ENCODE measurements at places on chromosomes 1 and 21.
A peak's percentile ranks its signal among the peaks of the same experiment; 100 is the strongest.

- DNase-seq: no peak
Observed at GRCh38 chr1:189185097-189185496, 1292.6 kb downstream of the BRINP3 start.

- DNase-seq: no peak
Observed at GRCh38 chr1:163596541-163597258, 274.9 kb downstream of the NUF2 start.

- DNase-seq: no peak
Observed at GRCh38 chr1:218344814-218345672, at the start of gene TGFB2. TSS of gene TGFB2 (plus strand) at chr1:218345336. CDS start at chr1:218346702, 1,366 bp downstream.

GRCh38 chr1:219461981-219462400 lies 150.9 kb downstream of the ZC3H11B start:
- no peak for DNase-seq

DNA sequence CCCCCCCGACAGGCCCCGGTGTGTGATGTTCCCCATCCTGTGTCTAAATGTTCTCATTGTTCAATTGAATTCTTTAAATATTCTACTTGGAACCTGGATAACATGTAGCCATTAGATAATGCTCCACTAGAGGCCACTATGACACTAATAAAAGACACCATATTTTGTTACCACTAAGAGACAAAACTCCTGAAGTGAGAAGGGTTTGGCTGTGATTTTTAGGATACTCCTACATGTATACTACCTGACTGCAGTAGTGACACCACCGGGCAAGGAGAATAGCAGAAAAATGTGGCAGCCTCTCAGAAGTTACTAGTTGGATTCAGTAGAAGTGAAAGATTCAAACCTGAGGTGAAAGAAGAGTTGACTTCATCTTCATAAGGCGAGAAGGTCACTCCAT lies 36.0 kb downstream of the F5 start:
- peak; percentile 18 for DNase-seq

DNA sequence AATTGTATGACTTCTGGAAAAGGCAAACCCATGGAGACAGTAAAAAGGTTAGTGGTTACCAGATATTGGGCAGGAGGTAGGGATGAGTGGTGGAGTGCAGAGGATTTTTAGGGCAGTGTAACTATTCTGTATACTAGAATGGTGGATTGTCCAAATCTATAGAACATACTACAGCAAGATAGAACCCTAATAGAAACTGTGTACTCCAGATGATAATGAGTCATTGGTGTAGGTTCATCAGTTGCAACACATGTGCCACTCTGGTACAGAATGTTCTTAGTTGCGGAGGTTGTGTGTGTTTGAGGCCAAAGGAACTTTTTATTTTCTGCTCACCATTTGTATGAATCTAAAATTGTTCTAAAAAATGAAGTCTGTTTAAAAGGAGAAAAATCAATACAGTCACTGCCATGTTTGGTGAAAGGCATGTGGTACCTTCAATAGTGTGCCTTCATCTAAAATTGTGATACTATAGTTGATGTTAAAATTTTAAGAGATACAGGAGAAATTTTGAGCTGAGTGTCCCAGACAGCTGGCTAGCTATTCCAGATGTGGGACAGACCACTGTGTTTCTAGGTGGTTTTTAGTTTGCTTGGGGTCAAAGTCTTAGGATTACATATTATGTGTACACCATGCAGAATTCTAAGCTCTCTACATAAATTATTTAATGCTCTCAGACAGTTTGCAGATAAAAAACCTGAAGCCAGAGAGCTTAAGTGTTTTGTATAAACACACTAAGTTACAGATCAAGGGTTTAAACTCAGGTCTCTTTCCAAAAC lies 150.5 kb downstream of the RPS6KC1 start:
- no peak for DNase-seq

DNA sequence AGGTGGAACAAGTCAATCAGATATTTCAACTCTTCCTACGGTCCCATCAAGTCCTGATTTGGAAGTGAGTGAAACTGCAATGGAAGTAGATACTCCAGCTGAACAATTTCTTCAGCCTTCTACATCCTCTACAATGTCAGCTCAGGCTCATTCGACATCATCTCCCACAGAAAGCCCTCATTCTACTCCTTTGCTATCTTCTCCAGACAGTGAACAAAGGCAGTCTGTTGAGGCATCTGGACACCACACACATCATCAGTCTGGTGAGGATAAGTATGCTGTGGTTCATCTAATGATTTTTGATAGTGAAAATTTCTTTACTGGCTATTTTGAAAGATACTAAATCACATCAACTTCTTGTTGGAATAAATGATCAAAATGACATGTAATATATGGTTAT lies 67.7 kb upstream of the MPC2 start:
- DNase-seq: no peak

DNA sequence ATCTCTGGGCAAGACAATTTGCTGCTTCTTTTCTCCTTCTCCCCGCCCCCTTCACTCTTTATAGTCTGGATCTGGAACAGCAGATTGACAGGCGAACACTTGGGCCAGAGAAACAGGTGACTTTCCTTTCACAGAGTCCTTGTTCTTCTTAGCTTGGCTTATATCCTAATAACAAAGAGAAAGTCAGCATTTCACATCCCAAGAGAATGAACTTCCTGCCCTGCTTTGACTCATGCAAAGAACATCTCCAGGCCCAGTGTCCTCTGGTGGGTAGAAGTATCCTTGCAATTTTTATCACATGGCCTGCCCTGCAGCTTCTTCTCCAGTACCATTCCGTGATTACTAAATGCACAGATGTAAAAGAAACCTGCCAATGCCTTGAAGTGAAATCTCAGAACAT lies 764.4 kb downstream of the ADGRL2 start:
- DNase-seq: no peak

DNA sequence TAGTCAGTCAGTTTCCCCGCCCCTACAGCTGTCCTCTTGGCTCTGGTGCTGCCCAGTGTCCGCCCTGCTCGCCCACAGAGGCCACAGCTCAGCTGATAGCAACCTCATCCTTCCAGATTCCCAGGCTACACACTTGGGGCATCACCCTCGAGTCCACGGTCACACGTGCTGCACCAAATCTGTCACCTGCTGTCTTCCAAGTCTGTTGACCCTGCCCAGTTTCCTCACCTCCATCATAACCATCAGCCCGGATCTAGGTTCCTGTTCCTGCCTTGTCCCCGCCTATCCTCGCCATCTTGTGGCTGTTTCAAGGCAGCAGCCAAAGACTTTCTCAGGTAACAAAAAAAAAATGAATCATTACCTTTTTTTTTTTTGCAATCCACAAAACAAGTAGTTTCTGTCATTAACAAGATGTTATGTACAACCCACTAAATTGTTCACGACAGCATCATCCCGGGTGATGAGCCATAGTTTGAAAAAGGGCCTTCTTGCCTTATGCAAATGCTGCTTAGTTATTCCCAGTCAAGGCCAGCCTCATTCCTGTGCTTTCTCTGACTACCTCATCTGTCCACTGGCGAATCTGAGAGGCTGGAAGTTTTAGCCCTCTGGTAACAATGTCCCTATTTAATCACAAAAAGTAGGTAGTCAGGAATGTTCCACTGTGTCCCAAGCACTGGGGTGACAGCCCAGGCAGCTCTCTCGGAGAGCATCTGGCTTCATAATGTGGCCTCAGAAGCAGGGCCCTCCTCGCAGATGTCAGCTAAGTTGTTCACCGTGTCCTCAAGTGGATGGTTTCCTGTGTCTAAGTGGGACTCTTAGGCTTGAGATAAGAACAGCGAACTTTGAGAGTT lies 4.9 kb upstream of the MIIP start:
- DNase-seq: no peak

- no peak for DNase-seq
Observed at GRCh38 chr1:240322943-240323342, 231.3 kb downstream of the FMN2 start.

DNA sequence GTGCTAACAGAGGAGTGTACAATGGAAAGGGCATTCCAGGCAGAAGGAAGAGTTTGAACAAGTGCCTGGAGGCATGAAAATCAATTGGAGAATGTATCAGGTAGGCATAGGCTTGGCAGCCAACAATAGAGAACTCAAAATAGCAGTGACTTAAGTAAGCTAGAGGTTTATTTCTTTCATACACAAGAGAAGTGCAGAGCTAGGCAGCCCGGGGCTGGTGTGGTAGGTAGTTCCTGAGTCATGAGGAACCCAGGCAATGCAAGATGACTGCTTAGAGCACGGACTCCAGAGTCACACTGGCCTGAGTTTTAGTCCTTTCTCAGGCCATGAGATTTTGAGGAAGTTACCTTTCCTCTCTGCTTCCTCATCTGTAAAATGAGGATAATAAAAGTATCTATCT lies 74.8 kb upstream of the LRRN2 start:
- DNase-seq: no peak

DNA sequence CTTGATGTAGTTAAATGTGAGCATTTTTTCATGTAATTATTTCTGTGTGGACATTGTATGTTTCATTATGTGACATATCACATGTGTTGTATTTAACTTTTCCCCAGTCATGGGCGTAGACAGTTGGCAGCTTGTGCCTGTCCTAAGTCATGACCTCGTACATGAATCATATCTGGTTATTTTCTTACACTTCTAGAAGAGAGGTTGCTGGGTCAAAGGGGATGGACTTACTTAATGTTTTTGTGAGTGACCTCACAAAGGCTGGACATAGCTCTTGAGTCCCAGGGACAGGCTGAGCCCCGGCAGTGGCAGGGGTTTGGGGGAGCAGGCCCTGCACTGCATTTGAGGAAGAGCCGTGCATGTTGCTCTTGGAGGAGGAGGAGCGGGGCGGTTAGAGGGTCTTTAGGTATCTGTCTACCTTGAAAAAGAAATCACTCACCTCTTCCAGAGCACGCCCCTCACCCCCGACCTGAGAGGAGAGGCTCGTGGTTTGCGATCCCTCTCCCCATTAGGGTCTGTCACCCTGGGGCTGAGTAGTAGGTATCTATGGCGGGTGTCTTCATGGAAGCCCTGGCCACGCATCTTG lies 16.4 kb downstream of the IFNGR2 start:
- DNase-seq: no peak

GRCh38 chr1:205360891-205361290 lies 4.2 kb upstream of the KLHDC8A start:
- no peak for DNase-seq

DNA sequence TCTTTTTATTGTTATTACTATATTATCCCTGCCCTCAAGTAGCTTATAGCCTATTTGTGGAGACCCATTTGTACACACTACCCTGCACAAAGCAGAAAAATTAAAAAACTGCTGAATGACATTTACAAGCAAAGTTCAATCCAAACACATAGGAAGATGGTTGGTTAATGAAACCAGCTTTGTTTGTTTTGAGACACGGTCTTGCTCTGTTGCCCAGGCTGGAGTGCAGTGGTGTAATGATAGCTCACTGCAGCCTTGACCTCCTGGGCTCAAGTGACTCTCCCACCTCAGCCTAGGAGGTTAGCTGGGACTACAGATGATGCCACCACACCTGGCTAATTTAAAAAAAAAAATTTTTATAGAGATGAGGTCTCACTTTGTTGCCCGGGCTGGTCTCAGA lies 31.6 kb downstream of the TGFB2 start:
- no peak for DNase-seq

DNA sequence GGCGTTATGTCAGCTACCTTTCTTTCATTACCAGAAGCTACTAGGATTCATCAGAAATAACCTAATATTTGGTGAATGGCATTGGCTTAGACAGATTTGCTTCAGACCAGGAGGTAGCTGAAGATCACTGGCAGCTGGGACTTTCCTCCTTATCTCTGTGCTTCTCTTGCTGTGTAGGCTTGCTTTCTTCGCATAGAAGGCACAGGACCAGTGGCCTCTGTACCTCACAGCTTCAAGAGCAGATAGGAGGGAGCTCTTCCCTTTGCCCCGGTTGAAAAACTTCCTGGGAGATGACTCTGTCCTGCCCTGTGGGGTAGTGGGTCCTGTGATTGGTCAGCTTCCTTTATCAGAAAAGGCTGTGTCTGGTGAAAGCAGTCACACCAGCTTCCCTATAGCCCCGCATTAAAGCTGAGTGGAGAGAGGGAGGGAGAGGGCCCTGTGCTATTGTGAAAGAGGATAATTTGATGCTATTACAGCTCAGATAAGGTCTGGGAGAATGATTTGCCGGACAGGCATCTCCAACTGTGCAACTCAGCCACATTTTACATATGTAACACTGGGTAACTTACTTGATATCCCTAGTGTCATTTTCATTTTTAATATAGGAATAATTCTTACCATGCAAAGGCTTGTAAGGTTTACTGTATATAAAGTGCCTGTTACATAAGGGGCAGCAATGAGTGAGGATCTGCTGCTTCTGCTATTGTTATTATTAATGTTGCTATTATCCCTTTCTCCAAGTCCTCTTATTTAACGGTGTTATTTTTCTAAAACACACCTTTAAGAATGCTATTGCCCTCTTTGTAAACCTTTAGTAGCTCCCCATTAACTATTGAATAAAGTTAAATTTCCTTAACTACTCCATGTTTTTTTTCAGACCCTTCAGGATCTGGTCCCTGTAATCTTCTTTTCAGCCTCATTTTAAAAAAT lies 31.6 kb downstream of the OSBPL9 start:
- peak; percentile 49 for DNase-seq

GRCh38 chr1:7389906-7390603 lies 381.0 kb upstream of the VAMP3 start:
- DNase-seq: no peak

- no peak for DNase-seq
Observed at GRCh38 chr1:61992257-61992656, 202.4 kb upstream of the L1TD1 start.

- no peak for DNase-seq
Observed at GRCh38 chr1:208030288-208031091, 119.6 kb upstream of the CD34 start.

DNA sequence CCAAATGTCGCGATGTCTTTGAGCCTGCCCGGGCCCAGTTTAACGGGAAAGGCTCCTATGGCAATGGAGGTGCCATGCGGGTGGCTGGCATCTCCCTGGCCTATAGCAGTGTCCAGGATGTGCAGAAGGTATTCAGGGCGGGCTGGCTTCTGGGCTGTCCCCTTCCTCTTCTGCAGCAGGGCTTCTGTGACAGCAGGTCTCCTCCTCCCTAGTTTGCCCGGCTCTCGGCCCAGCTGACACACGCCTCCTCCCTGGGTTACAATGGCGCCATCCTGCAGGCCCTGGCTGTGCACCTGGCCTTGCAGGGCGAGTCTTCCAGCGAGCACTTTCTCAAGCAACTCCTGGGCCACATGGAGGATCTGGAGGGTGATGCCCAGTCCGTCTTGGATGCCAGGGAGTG lies 3.0 kb downstream of the ADPRS start:
- no peak for DNase-seq

GRCh38 chr1:10662090-10662688 lies 134.3 kb downstream of the CASZ1 start:
- DNase-seq: no peak

- DNase-seq: no peak
Observed at GRCh38 chr21:45255381-45256020, 32.2 kb downstream of the POFUT2 start.
